Ascending aorta (tissue), 2 donors: ENCODE measurements at places on chromosomes 16 and 17.

DNA sequence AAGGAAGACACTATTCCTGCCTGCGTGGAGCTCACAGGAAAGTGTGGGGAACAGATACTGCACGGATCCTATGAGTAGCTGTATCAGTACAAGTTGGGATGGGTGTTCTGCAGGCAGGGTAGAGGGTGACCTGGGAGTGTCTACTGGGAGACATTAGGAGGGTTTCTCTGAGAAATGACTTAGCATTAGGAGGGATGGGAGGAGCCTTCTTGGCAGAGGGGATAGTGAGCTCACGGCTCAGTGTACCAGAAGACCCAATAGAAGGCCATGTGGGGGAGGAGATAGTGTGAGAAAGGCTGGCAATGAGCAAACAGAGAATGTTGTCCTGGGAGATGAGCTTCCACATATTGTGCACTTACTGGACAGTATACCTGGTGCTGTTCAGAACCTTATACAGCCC lies 109.1 kb downstream of the MSI2 start:
- DNase-seq = peak; percentile 31

DNA sequence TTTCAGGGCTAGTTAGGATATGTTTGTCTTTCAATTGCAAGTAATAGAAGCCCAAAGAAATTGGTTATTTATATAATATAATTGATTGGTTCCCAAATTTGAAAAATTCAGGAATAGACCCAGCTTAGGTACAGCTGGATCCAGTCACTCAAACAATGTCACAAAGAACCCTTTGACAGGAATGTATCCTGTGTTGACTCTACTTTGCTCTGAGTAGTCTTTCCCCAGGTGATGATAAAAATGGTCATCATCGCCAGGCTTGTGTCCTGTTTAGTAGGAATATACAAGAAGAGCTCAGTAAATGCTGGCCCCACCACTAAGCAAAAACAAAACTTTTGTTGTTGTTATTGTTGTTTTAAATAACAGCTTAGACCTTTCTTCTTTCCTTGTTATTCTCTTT lies 35.0 kb downstream of the MAPT start:
- DNase-seq = no peak

GRCh38 chr17:65886315-65887245 lies 305.4 kb downstream of the CEP112 start:
- no peak for DNase-seq

- DNase-seq = no peak
Observed at GRCh38 chr16:58409316-58409973, 17.2 kb downstream of the GINS3 start.

GRCh38 chr16:80924372-80924978 lies 82.2 kb downstream of the CMC2 start:
- DNase-seq = no peak

DNA sequence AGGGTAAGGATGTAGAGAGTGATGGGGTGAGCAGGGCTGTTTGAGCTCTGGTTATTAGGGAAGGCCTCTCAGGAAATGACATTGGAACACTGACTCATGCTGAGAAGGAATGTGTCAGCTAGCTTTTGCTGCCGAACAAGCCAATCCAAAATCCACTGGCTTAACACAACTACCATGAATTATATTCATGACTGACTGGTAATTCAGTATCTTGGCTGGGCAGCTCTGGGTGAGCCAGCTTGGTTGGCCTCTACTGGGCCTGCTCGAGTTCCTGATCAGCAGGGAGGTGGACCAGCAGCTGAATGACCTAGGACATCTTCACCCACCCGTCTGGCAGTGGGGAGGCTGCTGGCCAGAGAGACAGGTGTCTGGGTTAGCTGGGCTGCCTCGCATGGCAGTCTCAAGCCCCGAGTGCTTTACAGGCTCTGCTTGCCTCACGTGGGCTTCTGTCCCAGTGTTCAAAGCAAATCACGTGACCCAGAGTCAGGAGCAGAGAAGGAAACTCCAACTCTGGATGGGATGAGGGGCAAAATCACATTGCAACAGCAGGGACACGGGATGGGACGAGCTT lies 209.4 kb downstream of the KATNIP start:
- DNase-seq = no peak

DNA sequence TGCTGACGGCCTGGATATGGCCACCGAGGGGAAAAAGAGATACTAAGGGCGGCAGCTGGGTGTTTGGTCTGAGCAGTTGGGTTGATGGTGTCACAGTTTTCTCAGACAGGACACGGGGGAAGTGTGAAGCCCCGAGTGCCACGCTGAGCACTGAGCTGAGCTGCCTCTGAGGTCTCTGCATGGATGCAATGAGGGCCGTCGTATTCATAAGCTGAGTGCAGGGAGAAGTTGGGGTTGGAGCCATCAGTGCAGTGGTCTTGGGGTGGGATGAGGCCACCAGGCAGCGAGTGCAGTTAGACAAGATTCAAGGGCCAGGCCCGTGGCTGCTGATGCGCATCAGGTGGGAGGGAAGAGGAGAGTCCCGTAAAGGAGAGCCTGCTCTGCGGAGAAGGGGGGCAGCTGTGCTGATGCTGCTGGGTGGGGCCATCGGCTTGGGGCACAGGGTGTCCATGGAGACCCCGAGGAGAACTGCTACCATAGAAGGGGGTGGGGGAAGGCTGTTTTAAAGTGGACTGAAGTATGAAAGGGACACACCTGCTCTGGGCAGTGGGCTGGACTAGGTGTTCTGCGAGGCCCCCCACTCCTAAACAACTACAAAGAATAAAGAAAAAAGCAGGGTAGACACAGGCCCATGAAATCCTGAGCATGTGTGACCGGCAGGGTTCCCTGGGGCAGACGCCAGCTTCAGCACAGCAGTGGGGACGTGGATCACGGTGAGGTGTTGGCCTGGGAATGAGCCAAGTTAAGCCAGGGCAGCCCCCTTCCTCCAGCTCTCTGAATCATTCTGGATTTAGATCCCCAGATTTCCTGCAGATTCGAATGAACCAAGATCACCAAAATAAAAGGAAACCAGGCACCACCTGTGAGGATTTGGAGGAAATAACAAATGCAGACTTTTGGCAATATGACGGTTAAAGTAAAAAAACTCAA lies 19.7 kb downstream of the IL34 start:
- DNase-seq = no peak

DNA sequence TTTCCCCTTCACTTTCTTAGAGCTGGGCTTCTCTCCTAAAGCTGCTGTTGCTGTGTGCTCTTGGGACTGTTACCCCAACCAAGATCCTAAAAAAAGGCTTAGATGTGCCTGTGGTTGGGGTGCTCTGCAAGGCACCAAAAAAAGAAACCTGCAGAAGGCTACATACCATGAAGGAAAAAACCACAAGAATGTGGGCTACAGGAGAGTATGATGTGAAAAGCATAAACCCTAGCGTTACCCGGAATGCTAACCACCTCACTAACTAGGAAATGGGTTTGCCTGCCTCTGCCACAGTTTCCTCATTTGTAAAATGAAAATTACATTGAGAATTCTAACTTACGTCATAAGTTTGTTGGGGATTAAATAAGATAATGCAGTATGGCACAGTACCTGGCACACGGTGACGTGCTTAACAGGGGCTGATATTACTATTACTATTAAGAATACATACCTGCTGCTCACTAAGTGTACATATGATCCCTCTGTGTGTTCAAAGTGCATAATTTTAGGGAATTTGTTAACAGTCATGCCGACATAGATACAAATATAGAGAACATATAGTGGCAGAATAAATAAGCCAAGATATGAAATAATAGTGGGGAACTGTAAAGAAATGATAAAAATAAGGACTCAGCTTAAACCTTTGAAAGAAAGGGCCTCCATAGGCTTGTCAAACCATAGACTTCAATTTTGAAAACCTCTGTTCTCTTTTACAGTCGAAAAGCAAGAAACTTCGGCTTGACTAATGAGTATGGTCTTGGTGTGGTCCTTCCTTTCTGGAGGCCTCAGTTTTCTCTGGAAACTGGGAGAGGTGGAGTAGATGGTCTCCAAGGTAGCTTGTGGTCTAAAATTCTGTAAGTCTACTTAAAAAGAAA lies 177.8 kb upstream of the TBX2 start:
- DNase-seq = no peak

DNA sequence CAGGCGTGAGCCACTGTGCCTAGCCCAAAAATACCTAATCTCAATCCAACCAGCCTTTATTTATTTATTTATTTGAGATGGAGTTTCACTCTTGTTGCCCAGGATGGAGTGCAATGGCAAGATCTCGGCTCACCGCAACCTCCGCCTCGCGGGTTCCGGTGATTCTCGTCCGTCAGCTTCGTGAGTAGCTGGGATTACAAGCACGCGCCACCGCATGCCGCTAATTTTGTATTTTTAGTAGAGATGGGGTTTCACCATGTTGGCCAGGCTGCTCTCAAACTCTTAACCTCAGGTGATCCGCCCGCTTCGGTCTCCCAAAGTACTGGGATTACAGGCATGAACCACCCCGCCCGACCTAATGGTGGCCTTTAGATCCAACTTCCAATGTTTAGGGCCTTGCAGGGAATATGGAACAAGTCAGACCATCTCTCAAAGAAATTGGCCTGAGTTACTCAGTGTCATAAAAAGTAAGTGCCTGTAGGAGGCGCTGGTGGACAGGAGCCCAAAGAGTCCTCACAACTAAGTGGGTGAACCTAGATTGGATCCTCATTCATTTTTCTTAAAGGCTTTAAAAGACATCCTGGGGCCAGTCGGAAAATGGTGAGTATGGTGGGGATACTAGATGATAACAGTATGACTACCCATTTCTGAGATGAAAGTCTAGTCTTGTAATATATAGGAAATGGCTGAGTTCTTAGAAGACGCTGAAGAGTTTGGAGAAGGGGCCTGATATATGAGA lies 4.6 kb downstream of the ZSCAN10 start:
- DNase-seq = no peak

DNA sequence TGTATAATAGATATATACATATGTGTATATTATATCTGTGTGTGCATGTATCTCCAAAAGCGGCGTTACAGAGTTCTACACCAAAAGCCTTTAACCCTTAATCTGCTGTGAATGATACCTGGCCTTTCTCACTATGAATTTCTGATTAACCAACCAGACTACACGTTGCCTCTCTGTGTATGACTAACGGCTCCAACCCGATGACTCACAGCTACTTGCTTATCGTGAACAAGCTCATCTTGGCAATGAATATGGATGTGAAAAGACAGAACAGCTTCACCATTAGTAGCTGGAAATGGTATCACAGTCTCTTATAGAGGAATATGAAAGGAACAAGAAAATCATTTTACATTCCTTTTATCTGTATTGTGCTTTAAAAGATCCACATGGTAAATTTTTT lies 23.8 kb upstream of the ARHGAP44 start:
- DNase-seq = no peak

GRCh38 chr16:88695218-88695617 lies 8.9 kb upstream of the SNAI3 start:
- no peak for DNase-seq

GRCh38 chr16:48627148-48627547 lies 17.2 kb upstream of the N4BP1 start:
- no peak for DNase-seq

GRCh38 chr17:50675627-50676026 lies 32.1 kb downstream of the ANKRD40 start:
- no peak for DNase-seq

GRCh38 chr16:65312795-65313194 lies 190.9 kb upstream of the CDH11 start:
- DNase-seq = no peak

DNA sequence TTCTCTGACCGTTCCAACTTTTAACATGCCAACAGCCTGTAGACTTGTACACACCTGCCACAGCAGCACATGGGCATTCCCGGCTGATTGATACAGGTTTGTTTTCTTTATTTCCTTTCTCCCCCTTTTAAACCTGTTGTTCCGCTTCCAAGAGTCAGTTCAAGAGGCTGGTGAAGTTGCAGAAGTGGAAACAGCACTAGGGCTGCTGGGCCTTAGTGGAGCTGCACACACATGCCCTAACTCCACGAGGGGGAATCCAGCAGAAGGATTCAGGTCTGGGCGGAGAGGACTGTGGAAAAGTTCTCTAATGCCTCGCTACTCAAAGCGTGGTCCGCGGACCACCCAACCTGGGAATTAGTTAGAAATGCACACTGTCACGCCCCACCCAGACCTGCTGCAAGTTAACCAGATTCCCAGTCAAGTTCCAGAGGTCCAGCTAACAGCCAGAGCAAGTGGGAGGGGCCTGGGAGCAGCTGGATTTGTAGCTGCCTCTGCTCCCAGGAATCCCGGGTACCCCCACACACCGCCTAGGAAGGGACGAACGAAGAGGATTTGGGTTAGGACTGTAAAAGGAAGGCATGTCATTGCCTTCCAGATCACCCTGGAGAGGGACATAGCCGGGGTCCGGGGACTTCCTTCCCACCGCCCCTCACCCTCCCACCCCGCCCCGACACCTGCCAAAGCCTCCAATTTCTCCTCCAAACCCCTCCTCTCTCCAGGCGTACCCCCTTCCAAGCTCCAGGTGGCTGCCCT lies 542 bp downstream of the SLC39A11 start:
- no peak for DNase-seq

DNA sequence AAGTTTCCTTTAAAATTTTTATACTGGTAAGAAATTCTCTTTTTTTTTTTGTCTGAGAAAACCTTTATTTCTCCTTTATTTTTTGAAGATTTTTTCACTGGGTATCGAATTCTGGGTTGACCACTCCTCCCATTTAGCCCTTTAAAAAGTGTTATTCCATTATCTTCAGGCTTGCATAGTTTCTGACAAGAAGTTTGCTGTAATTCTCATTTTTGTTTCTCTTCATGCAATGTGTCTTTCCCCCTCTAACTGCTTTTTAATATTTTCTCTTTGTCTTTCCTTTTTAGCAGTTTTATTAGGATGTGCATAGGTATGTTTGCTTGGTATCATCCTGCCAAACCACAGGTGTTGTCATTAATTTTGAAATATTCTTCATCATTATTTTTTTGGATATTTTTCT lies 67.7 kb upstream of the GOT2 start:
- DNase-seq = no peak

DNA sequence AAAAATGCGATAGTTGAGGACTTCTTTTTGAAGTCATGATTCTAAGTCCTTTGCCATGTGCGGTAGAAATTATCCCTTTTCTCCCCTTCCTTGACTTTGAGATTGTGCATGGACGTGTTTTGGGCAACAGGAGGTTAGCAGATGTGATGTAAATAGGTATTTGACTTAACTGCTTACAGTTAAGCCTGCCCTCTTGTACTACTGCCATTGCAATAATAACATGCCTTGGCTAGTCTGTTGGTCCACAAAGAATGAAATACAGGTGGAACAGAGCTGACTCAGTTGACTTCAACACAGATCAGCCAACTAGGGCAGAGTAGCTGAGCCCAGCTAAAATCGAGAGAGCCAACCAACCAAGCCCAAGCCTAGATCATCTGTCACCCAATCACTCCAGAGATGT lies 125.5 kb downstream of the BRIP1 start:
- DNase-seq = no peak

GRCh38 chr16:86545954-86546637 lies 8.9 kb downstream of the MTHFSD start:
- DNase-seq = no peak
